ENCODE measurements at places on chromosomes 7 and 10. TPM values are rescaled to one million over a fixed set of nuclear protein-coding genes. Genes with fewer than 3 reads are reported as not detected.

DNA sequence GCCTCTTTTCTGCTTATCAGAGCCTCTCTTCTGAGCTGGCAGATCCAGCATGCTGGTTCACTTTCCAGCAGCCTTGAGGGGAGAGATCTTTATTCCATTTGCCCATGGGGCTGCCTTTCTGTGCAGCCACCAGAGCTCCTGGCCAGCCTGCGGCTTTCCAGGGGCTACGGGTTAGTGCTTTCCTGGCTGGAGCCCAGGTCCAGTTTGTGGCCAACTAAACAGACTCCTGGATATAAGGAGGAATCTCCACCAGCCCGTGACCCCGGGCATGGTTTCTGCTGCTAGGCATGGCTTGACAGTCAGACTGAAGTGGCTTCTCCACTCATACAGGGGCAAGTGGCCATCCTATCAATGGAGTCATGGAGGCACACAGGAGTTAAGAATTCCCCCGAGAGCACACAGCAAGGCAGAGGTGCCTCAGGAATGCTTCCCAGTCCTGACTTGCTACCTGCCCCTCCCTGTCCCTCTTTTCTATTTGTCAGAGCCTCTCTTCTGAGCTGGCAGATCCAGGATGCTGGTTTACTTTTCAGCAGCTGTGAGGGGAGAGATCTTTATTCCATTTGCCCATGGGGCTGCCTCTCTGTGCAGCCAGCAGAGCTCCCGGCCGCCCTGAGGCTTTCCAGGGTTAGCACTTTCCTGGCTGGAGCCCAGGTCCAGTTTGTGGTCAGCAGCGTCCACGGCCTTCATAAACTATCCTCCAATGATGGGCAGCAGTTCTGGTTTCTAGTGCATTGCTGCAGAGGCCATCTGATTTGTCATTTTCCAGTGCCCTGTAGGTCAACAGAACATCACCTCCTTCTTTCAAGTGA, 35.9 kb downstream of the TSPAN15 start:
- H3K4me3 ChIP-seq: no peak overlapping the region
- H3K4me1 ChIP-seq: peaks cover 8% of the 10 kb centered on the region
- no peaks in the 10 kb centered on the region for H3K27me3 ChIP-seq
- no peak for DNase-seq

Gene SPDYE1
- not detected for total RNA-seq

DNA sequence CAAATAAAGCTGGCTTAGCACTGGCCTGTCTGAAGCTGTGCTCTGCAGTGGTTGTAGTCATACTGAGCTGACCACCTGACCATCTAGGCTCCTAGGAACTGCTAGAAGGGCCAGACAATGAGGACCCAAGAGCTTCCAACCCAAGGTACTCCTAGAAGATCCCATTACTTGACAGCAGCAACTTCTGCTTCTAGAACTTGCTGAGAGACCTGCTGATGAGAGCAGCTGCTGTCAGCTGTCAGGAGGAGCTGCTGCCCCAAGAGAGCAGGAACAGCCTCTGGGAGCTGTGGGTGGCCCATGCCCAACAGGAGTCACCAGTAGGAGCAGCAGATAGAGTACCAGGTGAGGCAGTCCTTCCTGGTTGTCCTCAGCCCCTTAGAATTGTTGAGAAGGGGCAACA, 70.2 kb downstream of the RBM20 start:
- H3K4me1 ChIP-seq: no peaks in the 10 kb centered on the region
- no peaks in the 10 kb centered on the region for H3K36me3 ChIP-seq
- no peak overlapping the region for H3K4me3 ChIP-seq
- H3K27me3 ChIP-seq: no peaks in the 10 kb centered on the region
- H3K27ac ChIP-seq: no peak overlapping the region
- no peak for DNase-seq

DNA sequence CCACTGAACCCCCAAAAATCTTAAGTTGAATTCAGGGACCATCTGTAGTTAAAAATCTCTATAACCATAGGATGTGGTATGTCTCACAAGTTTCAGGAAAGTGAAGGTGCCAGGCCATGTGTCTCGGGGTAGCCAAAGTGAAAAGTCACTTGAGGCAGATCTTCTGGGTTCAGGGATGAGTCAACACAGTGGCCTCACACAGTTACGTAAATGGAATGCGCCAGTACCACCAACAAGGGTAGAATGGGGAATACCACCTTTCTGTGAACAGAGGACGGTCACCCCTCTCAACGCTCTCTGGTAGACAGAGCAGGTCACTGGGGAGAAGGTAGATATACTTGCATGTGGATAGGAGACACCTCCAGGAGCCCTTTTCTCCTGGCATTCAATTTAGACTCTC, 71.4 kb downstream of the ELMO1 start:
- H3K4me3 ChIP-seq: no peak overlapping the region
- no peak overlapping the region for H3K27ac ChIP-seq
- no peaks in the 10 kb centered on the region for H3K27me3 ChIP-seq
- H3K4me1 ChIP-seq: no peaks in the 10 kb centered on the region

Gene EBF3
- total RNA-seq: 3.6 TPM

- H3K27me3 ChIP-seq: no peaks in the 10 kb centered on the region
- no peak overlapping the region for H3K27ac ChIP-seq
- H3K4me1 ChIP-seq: no peaks in the 10 kb centered on the region
- H3K36me3 ChIP-seq: no peaks in the 10 kb centered on the region
These were observed 938.9 kb downstream of the NRG3 start for GRCh38 chr10:82813856-82814255.

Gene CPXM2
- total RNA-seq: 275 TPM

DNA sequence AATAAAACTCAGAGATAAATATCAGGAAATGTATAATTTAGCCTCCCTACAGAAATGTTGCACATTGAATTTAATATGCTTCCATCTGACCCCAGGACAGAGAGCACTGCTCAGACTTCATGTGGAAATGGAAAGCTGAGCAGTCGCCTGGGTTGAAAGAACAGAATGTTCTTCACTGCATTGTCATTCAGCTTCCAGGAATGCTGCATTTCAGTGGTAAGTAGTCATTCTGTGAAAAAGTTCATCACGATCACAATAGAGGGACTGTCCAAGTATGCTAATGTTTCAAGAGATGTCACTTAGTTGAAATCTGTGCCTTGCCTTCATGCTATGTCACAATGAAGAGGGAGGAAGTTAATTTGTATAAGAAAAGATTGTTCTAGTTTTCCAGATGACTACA, 147.3 kb downstream of the NRCAM start:
- H3K4me3 ChIP-seq: no peak overlapping the region
- H3K27ac ChIP-seq: no peak overlapping the region
- no peaks in the 10 kb centered on the region for H3K36me3 ChIP-seq

DNA sequence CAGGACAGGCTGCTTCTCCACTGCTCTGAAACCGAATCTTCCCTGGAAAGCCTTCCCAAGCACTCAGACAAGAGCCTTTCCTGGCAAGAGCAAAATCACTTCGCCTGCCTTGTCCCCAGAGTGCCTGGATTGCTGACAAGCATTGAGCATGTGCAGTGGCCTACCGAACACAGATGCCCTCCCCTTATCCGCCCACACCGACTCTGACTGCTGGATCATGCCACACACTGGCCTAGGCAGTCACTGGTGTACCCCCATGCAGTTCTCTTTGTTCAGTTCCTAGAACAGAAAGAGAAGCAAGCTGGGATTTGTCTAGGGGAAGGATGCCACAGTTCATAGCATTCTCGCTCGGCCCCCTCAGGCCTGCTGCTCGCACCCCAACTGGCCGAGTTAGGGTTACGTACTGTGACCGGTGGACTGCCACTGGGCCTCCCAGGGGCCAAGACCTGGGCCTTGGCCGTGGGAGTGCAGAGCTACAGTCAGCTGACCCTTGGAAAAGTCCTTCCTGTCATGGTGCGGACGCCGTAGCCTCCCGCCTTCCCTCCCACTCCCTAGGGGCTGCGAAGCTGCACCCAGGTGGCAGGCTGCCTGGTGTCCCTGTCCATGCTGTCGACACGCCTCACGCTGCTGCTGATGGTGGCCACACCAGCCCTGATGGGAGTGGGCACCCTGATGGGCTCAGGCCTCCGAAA, 6.9 kb downstream of the ABCB8 start:
- no peak overlapping the region for H3K27ac ChIP-seq
- H3K4me3 ChIP-seq: no peak overlapping the region
- peaks cover 12% of the 10 kb centered on the region for H3K4me1 ChIP-seq

Gene ADARB2
- 3.1 TPM for total RNA-seq

DNA sequence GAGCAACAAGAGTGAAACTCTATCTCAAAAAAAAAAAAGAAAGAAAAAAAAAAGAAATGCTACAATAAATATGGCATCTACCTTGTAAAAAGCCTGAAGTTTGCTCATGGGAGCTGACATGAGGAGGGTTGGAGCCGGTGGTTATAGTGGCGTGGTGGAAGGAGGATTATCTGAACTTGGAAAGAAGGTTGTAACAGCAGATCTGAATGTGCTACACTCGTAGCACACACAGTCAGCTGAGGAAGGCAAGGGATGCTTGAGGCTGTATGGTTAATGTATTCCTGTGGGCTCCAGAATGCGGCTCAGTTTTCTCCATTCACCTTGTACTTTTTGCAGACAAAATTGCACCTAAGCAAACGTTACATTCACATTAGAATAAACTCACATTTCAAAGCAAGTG, 390.3 kb upstream of the GALNT17 start:
- H3K27ac ChIP-seq: no peak overlapping the region
- DNase-seq: no peak
- no peaks in the 10 kb centered on the region for H3K27me3 ChIP-seq
- H3K36me3 ChIP-seq: no peaks in the 10 kb centered on the region
- H3K4me3 ChIP-seq: no peak overlapping the region

DNA sequence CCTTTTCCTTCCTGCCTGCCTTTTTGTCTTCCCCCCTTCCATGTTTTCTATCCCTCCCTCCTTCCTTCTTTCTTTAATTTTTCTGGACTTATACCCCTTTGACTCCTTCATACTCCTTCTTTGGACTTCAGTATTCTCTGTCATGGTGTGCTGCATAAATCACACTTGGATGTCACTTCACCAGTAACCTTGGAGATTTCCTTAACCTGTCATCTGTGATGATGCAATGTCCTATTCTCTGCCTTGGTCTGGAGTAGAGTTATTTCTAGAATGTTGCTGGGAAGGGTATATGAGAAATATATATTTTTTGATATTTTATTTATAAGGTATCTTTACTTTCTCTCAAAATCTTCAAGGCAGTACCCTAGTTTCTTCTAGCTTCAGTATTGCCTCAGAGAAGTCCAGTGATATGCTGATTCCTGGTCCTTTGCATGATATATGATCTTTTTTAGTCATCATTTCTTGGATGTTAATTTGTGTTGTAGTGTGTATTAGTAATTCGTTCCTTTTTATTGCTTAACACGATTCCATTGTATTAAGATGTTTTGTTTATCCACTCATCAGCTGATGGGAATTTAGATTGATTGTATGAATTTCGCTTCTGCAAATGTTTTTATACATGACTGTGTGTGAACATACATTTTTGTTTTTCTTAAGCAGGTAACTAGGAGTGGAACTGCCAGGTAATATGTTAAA, 206.9 kb upstream of the MBL2 start:
- DNase-seq: no peak
- no peak overlapping the region for H3K27ac ChIP-seq
- H3K36me3 ChIP-seq: no peaks in the 10 kb centered on the region
- H3K27me3 ChIP-seq: no peaks in the 10 kb centered on the region

Gene MALRD1
- 5.3 TPM for total RNA-seq

Gene CYP3A7
- total RNA-seq: not detected

- H3K4me3 ChIP-seq: no peak overlapping the region
- H3K4me1 ChIP-seq: peaks cover 20% of the 10 kb centered on the region
- H3K36me3 ChIP-seq: no peaks in the 10 kb centered on the region
- no peaks in the 10 kb centered on the region for H3K27me3 ChIP-seq
- DNase-seq: no peak
These were observed 23.8 kb downstream of the CHST15 start for GRCh38 chr10:124069341-124070264.

Gene CTNNA3
- 1.2 TPM for total RNA-seq

- peaks cover 35% of the 10 kb centered on the region for H3K4me1 ChIP-seq
- no peak overlapping the region for H3K4me3 ChIP-seq
- H3K36me3 ChIP-seq: no peaks in the 10 kb centered on the region
- H3K27ac ChIP-seq: peak overlapping the region; percentile 80
These were observed 54.4 kb upstream of the SDK1 start for GRCh38 chr7:3246651-3247050.

DNA sequence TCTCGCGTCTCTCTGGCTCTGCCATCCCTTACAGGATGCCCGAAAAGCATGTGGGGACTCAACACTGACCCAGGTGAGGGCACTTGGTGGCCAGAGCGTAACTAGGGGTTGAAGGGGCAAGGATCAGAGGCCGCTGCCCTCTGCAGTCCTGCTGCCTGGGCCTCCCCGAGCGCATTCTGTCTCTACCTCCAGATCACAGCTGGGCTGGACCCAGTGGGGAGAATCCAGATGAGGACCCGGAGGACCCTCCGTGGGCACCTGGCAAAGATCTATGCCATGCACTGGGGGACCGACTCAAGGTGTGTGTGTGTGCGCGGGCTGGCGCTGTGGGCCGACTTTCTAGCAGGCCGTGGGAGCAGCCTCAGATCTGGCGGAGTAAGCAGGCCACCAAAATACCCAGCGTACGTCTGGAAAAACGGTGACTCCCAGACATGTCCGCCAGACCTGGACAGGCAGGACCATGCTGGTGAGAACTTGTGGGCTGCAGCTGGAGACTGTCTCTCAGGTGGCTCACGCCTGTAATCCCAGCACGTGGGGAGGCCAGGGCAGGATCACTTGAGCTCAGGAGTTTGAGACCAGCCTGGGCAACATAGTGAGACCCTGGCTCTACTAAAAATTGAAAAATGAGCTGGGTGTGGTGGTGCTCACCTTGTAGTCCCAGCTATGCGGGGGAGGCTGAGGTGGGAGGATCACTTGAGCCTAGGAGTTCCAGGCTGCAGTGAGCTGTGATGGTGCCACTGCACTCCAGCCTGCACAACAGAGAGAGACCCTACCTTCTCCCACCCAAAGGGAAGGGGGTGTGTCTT, 3.2 kb downstream of the GNB2 start:
- H3K4me3 ChIP-seq: peak overlapping the region; percentile 92
- DNase-seq: no peak
- peaks cover 8% of the 10 kb centered on the region for H3K4me1 ChIP-seq
- H3K27me3 ChIP-seq: no peaks in the 10 kb centered on the region
- peak overlapping the region; percentile 97 for H3K27ac ChIP-seq
- peaks cover 44% of the 10 kb centered on the region for H3K36me3 ChIP-seq

DNA sequence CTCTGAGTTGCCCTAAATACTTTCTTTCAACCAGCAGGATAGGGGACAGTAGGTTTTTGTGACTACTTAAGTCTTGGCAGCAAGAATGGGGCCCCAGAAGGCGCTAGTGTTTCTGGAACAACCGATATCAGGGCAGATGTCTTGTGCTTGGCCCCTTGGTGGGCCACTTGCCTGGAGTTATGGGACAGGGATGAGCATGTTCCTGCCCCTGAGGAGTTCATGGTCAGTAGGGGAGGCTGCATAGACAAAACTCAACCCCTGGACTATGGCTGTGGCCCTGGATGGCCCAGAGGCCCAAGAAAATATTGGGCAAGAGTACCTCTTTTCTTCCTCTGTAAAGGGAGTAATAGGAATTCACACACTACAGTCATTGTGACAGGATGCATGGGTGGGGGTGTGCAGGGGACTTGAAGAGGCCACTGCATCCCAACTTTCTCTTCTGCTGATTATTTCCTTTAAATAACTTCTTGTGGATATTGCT, 57.7 kb upstream of the IGFBP3 start:
- no peaks in the 10 kb centered on the region for H3K36me3 ChIP-seq
- DNase-seq: no peak
- peaks cover 55% of the 10 kb centered on the region for H3K4me1 ChIP-seq
- H3K27ac ChIP-seq: peak overlapping the region; percentile 91
- peak overlapping the region; percentile 54 for H3K4me3 ChIP-seq
